Brain microvascular endothelial cell (primary cell): ENCODE measurements at places on chromosomes 1 and 21.

- DNase-seq, result no peak
These were observed 2.0 kb downstream of the SRSF4 start for GRCh38 chr1:29179641-29180184.

DNA sequence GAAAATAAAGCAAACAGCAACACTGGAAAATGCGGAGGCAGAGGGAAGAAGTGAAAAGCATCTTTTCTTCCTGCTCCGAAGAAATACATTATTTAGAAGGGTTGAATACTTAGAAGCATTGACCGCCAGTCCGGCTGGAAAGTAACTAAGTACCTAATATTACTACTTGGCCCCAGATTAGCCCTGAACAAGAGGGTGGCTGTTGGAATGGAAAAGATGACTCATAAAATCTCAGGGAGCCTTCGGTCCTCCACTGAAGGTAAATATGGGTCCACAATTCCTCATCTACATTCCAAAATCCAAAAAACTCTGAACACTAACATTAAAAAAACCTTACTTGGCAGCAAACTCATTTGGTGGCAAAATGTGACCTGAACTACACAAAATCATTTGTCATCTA lies 40.1 kb downstream of the BCAR3 start:
- DNase-seq, result no peak

- no peak for DNase-seq
These were observed at the start of gene BSND for GRCh38 chr1:54998677-54999076. BSND (plus strand) TSS chr1:54998933; CDS start chr1:54999187, 254 bp downstream.

- DNase-seq, result no peak
These were observed 19.6 kb downstream of the SPATA45 start for GRCh38 chr1:212827831-212828278.

GRCh38 chr1:13708380-13708982 lies 8.5 kb downstream of the PRDM2 start:
- no peak for DNase-seq

DNA sequence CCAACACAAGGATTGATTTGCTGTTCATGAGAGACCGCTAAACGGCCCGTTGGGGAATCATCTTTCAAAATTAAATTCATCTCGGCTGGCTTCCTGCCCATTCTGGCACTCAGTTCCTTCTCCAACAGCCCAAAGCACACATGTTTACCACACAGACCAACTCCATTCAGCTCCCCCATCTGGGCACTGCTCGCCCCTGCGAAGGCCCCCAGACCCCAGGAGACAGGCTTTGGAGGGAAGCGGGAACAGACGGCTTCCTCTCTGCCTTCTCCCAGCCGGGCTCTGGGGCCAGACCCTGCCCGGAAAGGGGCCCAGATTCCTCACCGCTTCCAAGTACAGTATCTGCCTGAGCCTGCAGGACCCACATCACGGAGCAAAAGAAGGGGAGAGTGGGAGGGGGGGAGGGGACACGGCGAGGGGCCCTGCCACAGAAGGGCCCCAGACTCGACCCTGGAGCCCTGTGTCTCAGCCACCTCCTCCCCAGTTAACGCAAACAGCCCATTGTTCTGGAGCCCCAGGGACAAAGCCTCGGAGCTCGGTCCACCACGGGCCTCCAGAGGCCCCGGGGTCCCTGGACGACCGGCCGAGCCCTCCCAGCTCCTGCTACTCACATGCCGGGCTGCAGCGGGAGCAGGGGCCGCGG lies 660 bp downstream of the MEGF6 start:
- no peak for DNase-seq

DNA sequence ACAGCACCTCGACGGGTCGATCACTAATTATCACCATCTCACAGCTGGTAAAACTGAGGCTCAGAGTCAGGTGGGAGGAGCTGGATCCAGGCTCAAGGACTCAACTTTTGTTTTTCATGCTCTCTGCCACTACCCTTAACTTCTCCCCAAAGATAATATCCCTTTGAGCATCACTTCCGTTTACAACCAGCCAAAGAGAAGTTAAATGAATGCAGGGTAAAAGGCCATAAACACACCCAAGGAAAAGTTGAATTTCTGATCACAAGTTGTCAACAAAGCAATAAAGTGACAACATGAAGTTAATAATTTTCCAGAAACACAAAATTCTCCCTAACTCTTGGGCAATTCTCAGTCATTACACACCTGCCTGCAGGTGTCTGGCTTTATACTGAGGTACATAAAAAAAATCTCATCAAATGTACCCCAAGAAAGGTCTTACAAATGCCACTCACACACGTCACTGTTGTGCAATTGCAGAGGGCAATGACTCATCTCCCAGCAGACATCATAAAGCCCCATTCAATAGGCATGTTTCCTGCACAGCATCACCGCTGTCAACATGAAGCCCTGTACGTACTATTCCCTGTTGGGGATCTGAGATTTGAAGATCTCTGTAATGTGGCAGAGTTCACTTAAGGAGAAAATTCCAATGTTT lies 3.4 kb downstream of the OR2T11 start:
- DNase-seq, result no peak

DNA sequence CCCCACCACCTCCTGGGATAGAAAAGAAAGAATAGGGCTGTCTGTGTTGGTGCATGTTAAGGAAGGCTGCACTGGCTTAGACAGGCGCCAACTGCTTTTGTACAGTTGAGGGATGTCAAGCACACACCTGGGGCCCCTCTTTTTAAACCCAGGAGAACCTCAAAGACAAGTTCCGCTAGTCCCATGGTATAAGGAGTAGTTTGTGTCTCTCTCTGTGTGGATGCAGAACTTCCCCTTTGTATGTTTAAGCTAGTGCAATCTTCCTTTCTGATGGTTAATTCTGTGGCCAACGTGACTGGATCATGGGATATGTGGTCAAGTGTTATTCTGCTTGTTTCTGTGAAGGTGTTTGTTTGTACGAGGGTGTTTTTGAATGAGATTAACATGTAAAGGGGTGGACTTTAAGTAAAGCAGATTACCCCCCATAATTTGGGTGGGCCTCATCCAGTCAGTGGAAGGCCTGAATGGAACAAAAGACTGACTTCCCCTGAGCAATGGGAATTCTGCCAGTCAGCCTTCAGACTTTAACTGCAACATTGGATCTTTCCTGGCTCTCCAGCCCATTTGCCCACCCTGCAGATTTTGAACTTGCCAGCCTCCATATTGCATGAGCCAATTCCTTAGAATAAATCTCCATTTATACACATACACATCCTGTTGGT lies 9.5 kb upstream of the DUSP10 start:
- DNase-seq, result no peak

- no peak for DNase-seq
These were observed 118.1 kb downstream of the PLXNA2 start for GRCh38 chr1:208126108-208126507.

GRCh38 chr1:56795870-56796269 lies 23.3 kb downstream of the FYB2 start:
- DNase-seq, result no peak

DNA sequence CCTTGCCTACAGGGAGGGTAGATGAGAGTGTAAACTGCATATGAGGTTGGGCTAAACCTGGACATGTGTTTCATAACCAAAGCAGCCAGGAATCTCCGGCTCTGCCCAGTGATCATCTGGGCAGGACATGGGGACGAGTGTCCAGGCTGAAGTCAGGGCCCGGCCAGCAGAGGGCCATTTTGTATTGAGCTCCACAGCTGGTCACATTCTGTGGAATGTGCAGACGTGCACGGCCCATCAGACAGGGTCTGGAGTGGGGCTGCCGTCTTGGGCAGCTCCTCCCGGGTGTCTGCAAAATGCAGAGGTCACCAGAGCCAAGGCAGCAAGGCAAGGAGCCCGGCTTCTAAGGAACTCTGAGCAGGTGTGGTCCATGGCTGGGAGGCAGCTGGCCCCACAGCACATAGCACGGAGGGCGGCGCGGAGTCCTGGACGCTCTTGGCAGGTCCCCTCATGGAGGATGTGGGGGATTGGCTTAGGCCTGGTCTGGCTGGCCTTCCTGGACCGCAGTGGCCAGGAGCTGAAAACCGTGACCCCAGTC lies 6.2 kb downstream of the LRRC3 start:
- DNase-seq, result no peak

DNA sequence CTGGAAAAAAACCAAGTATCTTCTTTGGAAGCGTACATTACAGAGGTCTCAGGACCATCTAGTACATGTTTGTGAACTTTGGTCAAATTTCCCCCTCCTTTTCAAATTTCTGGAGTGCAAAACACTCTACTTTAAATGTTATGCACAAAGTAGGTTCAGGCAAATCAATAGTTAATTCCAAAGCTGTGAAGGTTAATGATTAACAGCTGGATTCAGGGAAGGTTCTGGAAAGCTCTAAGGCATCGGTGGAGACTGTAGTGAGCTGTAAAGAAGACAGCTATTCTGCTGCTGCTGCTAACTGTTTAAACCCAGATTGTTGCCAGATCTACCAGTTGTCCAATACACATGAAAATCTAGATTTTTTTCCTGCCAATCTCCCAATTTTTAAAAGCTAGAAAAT lies 70.9 kb downstream of the ELAVL4 start:
- no peak for DNase-seq

DNA sequence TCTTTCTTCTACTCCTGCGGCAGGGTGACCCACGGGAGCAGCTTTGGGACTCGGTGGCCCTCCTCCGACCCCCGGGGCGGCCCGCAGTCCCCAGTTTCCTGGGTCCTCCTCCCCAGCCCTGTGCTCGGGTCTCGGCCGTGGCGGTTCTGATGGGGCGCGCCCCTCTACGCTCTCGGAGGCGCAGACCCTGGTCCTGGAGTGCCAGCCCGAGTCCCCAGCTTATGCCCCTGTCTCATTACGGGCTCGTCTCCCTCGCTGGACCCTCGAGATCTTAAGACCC lies 430 bp downstream of the BTG2 start:
- DNase-seq, result no peak

GRCh38 chr1:54403808-54404261 lies 2.4 kb downstream of the SSBP3 start:
- DNase-seq, result peak; percentile 45

GRCh38 chr1:200883118-200883517 lies 10.3 kb downstream of the GPR25 start:
- DNase-seq, result no peak

DNA sequence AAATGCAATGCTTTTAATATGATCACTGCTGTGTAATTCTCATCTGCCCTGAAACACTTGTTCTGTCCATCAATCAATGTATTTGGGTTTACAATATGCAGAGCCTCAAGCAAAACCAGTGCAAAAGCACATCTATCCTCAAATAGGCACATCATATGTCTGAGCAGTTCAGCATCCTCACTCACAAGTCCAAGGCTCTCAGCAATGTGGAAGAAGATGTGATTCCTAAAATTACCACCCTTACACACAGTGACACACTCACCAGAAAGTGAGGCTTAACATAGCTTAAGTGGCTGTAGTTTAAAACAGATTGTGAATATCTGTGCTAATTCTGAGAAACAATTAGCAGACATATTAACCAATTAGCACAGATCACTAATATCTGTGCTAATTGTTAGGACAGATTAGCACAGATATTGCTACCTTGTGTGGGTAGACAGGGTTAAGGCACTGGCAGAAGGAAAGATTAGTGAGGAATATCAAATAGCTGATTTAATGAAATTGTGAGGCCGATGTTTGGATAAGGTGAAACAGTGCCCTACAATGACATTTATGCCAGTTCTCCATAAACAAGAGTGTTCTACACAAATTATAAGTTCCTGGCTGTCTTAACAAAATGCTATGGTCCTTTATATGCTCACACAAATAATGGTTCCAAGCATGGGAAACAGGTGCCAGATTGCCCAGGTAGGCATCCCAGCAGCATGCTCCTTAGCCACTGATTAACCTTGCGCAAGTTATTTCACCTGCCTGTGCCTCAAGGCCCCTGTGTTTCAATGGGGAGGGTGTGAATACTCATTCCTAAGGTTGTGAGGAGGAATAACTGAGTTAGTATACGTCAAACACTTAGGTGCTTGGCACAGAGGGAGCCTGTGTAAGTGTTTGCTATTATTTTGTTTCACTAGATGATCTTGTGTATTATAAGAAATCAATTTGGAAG lies 41.7 kb downstream of the MRPL39 start:
- no peak for DNase-seq

DNA sequence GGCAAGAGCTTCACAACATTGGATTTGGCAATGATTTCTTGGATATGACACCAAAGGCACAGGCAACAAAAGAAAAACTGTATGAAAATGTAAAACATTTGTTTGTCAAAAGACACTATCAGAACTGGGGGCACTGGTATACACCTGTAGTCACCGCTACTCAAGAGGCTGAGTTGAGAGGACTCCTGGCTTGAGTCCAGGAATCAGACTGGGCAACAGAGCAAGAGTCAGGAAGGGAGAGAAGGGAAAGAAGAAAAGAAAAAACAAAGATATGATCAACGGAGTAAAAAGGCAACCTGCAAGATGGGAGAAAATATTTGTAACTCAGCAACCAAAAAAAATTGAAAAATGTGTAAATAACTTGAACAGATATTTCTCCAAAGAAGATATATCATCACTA lies 6.0 kb upstream of the TUT4 start:
- DNase-seq, result no peak

DNA sequence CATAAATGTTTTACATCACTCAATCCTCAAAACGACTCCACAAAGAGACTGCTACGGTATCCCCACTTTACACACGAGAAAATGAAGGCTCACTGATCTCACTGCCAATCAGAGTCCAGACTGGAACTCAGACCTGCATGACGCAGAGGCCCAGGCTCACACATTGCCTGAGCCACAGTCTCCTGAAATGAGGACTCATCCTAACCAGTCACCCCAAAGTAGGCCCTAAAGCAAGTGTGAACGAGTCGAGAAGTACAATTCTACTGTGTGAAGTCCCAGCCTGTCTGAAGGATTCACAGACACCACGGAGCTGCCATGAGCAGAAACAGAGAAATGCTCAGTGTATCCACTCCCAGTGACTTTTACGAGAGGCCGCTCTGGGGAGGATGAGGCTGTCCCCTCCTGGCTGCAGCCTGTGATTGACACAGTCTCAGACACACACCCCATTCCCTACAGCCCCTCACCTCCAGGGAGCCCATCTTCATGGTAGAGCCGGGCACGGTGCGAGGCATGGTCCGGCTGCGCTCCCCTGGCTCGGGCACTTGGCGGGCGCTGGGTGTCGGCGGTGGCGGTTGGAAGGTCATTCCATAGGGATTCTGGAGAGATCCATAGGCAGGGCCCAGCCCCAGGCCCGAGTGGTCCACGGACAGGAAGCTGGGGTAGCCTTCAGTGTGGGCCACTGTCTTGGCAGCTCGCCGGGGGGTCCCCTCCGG lies 26.7 kb upstream of the COL16A1 start:
- no peak for DNase-seq

GRCh38 chr1:162087574-162087973 lies 18.1 kb downstream of the NOS1AP start:
- DNase-seq, result no peak

- DNase-seq, result no peak
These were observed 26.6 kb upstream of the COL18A1 start for GRCh38 chr21:45378258-45378966.

GRCh38 chr1:185850366-185850765 lies 116.2 kb downstream of the HMCN1 start:
- no peak for DNase-seq

GRCh38 chr1:218499011-218499691 lies 154.0 kb downstream of the TGFB2 start:
- peak; percentile 81 for DNase-seq
